ENCODE measurements at places on chromosomes 4 and X. TPM values are rescaled to one million over a fixed set of nuclear protein-coding genes. Genes with fewer than 3 reads are reported as not detected.

The TRPC5OS gene
- total RNA-seq, result 0.10 TPM

The TTC29 gene
- total RNA-seq, result not detected

The NDST3 gene
- total RNA-seq, result under 0.01 TPM

The ADH7 gene
- not detected for total RNA-seq

The SUPT20HL1 gene
- not detected for total RNA-seq

The ANXA10 gene
- total RNA-seq, result not detected

The UCHL1 gene
- not detected for total RNA-seq

The IGFBP7 gene
- 16.6 TPM for total RNA-seq

The PLP1 gene
- not detected for total RNA-seq

The ARAP2 gene
- 201 TPM for total RNA-seq

The OCRL gene
- total RNA-seq, result 2.2 TPM

The POU4F2 gene
- total RNA-seq, result not detected

The SLC9A7 gene
- 12.5 TPM for total RNA-seq

The FGB gene
- total RNA-seq, result not detected

The SCFD2 gene
- 20.6 TPM for total RNA-seq

The TSPAN6 gene
- 0.94 TPM for total RNA-seq

The VCX3A gene
- not detected for total RNA-seq

The PNMA5 gene
- total RNA-seq, result not detected

The MBNL3 gene
- total RNA-seq, result 27.4 TPM

The MGAT4D gene
- total RNA-seq, result under 0.01 TPM

The TMPRSS11A gene
- total RNA-seq, result not detected

The SMPX gene
- not detected for total RNA-seq

The RRH gene
- total RNA-seq, result not detected

The PLXNA3 gene
- total RNA-seq, result 5.5 TPM

The GNRHR gene
- total RNA-seq, result not detected

The RAI2 gene
- total RNA-seq, result 0.31 TPM

The HTN1 gene
- total RNA-seq, result not detected

The FAM9C gene
- not detected for total RNA-seq

The TMEM31 gene
- total RNA-seq, result not detected

The CISD2 gene
- total RNA-seq, result 11.9 TPM

The ANOS1 gene
- total RNA-seq, result under 0.01 TPM

The CPLX1 gene
- total RNA-seq, result 0.10 TPM

The L1CAM gene
- total RNA-seq, result 0.52 TPM

The SPANXC gene
- total RNA-seq, result not detected

The ATOH1 gene
- not detected for total RNA-seq

The PABPC1L2B gene
- total RNA-seq, result not detected

The SLC2A9 gene
- total RNA-seq, result 5.0 TPM

The CPZ gene
- not detected for total RNA-seq

The STOX2 gene
- under 0.01 TPM for total RNA-seq

The CC2D2A gene
- 0.63 TPM for total RNA-seq

The SLC10A6 gene
- total RNA-seq, result not detected

The CSAG2 gene
- not detected for total RNA-seq

The USP27X gene
- 2.8 TPM for total RNA-seq

The AFP gene
- total RNA-seq, result not detected

The GABRE gene
- under 0.01 TPM for total RNA-seq

The SHROOM3 gene
- total RNA-seq, result 0.42 TPM

The ATP1B4 gene
- total RNA-seq, result not detected

The STS gene
- total RNA-seq, result 3.3 TPM

The SPP1 gene
- 0.10 TPM for total RNA-seq

All from mononuclear cell (primary cell).